NCI-H1436 (cell line): ENCODE measurements at places on chromosomes 7 and 10.

- no peak for DNase-seq
Measured at GRCh38 chr10:90403211-90404000, 454.4 kb downstream of the HTR7 start.

- no peak for DNase-seq
Measured at GRCh38 chr7:134640842-134641715, 5.6 kb upstream of the BPGM start.

DNA sequence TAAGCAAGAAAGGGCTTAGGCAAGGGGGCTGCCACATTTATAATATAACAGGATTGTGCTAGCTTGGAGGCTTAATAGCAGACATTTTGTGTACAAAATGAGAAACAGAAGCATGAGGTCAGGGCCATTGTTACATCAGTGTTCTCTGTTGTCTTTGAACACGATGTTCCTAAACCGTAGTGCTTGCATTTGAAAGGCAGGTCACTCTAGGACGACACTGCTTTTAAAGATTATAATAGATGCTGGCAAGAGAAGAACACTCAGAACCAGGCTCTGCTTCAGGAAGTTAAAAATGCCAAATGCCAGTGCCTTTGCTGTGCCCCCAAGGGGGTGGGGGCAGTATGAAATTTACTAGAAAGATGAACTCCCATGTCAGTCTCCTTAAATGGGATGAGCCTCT, 91.1 kb downstream of the SORCS3 start:
- DNase-seq = no peak

GRCh38 chr10:71257319-71257997, 45.1 kb downstream of the UNC5B start:
- no peak for DNase-seq
